Inflammatory macrophage (primary cell): ENCODE measurements at places on chromosomes 3 and 15.

DNA sequence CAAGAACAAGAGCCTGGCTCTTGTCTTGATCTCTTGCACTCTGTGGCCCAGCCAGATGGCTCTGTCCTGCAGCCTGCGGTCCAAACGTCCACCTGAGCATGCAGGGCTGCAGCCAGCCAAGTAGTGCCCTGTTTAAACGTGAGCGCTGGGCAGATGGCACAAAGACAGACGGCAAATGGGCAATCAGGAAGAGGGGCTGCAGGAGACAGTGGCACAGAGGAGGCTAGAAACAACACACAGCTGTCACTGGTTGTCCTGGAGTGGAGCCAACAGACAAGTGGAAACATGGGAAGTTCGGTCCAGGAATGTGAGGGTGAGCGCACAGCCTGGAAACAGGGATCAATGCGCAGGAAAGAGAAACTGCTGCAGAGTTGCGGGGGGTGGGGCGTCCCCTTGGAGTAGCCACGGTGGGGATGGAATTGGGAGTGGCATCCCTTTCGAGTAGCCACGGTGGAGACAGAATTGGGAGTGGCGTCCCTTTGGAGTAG is 10.7 kb upstream of the ZXDC start:
- DNase-seq = no peak

DNA sequence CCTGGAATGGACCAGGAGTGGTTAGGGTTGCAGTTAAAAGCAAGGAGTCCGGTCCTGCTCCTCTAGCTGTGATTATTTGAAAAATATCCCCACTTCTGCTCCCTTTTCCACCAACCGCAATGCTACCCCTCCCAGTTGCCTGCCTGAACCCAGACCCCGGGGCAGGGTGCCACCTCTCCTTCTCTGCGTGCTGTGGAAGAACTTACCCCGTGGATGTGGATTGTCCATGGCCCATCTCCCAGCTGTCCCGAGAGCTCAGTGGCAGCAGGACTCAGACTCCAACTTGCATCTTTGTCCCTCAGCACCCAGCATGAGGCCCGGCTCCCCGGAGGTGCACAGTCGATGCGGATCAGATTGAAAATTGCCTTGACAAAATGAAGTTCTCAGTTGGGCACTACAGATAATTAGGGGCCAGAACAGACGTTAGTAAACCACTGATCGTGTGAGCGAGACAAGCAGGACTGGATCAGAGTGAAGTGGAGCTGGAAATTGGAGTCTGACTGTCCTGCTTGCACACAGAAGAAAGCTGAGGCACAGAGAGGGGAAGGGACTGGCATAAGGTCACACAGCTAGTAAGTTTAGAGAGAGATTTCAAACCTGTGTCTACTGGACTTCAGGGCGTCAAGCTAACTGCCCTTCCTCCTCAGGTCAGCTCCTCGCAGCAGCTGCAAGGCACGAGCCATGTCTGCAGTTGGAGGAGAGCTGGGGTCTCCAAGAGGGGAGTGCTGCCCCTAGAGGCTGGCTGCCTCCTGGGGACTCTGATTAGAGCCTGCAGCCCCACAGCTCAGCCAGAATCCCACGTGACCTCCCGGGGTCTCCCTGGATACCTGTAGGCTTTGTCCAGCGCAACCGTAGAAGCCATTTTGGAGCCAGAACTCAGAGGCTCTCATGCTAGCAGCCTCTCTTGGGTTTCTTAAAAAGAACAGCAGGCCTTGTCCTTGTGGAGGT is 14.7 kb downstream of the SLC6A1 start:
- DNase-seq = no peak

DNA sequence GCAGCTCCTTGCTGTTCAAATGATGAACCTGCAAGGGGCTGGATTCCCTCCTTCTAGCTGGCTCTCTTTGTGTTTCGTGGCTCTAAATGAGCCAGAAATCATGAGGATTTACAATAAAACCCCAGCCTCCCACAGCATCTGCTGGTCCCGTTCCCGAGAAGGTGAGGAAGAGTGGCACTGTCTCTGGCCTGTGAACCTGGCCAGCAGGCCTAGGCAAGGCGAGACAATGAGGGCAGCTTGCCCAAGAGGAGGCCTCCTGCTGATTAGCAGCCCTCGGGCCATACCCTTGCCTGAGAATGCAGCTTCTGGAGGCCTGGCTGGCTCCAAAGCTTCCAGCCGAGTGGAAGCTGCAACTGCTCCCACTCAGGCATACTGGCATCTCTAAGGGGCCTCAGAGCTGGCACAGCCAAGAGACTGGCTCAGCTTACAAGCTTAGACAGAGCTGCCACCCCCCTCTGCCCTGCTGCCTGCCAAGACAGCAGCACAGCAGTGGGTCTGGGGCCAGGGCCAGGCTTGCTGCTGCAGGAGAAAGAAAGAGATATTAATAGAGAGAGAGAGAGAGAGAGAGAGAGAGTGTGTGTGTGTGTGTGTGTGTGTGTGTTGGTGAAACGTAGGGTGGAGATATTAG is 76.5 kb downstream of the HMG20A start:
- DNase-seq = no peak

GRCh38 chr3:136114421-136114820 is 81.7 kb downstream of the MSL2 start:
- DNase-seq = no peak

DNA sequence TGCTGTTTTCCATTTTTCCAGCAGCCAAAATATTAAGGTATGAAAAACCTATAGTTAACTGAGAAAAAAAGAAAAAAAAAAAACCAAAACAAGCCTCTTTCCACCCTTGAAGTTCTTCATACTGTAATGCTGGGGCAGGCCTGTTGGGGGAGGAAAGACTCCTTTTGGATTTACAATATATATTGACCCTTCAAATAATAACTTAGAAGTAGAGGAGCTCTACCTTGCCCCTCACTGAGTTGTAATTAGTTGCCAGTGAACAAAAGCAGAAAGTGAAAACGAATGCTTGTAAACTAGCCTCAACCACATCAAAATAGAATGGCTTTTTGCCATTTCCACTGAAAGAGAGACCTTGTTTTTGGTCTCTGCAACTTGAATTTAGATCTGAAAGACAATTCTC is 326.6 kb downstream of the NR2F2 start:
- no peak for DNase-seq

- DNase-seq = no peak
Measured at GRCh38 chr3:53885239-53885638, 3.3 kb upstream of the ACTR8 start.

DNA sequence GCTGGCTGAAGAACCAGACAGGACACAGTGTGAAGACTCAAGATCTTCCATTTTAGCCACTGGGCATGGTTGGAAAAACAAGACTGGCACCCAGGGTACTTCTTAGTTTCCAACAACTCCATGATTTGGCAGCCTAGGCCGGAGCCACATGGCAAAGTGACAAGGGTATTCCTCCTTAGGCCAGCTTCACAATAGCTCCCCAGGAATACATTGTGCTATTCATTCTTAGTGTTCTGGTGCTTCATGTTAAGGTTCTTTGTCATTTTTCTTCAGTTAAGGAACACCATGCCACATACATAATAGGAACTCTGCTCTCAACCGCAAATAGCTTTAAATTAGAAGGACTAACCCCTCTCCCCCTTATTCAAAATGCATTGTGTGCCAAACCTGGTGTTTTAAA is 8.0 kb upstream of the FILIP1L start:
- DNase-seq = no peak
